Stimulated activated CD4-positive, alpha-beta T cell treated with anti-CD3 and anti-CD28 coated beads, Interleukin-12 subunit alpha, Interleukin-12 subunit beta, amount 100 ng/mL, for 24 hours (primary cell): ENCODE measurements at places on chromosomes 11 and 22.

DNA sequence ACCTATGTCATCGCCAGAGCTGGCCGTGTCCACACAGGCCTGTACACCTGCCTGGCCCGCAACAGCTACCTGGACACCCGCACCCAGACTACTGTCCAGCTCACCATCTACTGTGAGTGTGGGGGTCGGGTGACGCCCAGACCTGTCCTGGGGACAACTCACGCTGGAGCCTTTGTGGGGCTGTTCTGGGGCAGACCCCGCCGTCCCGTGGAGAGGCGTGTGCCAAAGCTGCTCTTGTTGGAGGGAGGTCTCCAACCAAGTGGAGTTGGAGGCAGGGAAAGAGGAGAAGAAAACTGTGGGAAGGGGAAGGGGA lies 4.3 kb downstream of the VSIG10L2 start:
- no peak for DNase-seq

- no peak for DNase-seq
These were observed 25.0 kb upstream of the MGAT3 start for GRCh38 chr22:39431821-39432251.

- no peak for DNase-seq
These were observed 738.4 kb upstream of the RAG2 start for GRCh38 chr11:37336401-37336800.

- DNase-seq, result no peak
These were observed 26.5 kb downstream of the RPL27A start for GRCh38 chr11:8709002-8709672.

GRCh38 chr11:41316751-41317150 lies 142.7 kb downstream of the LRRC4C start:
- no peak for DNase-seq

DNA sequence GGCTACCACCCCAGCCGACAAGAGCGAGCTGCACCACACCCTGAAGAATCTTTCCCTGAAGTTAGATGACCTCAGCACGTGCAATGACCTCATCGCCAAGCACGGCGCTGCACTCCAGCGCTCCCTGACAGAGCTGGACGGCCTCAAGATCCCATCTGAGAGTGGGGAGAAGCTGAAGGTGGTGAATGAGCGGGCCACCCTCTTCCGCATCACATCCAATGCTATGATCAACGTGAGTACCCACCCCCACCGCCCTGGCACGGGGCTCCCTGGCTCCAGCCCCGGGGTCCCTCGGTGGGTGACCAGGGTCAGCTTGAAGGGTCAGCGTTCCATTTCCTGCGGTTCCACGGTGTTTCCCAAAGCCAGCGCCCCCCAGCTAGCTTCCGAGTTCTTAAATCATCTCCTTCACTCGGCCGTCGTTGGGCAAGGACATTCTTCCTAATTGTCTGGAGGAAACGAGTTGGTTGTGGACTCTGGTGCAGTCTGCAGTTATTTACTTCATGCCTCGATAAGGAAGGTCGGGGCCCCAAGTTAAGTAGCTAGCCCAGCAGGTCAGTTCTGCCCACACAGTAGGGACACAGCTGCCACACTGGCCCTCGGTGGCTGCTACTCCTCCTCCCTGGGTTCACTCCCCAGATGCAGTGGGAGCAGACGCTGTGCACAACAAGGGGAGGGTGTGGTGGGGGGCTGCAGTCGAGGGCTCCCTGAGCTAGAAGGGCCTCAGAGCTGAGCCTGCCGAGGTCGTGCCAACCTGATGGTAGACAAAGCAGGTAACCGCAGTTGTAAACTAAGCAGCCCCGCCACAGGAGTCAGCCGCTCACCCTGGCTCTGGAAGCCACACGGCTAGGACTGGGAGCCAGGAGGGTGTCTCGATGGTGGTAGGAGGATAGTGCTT lies 97.9 kb downstream of the MORC2 start:
- DNase-seq, result no peak

- no peak for DNase-seq
These were observed 4.2 kb upstream of the UVRAG start for GRCh38 chr11:75810637-75811390.

DNA sequence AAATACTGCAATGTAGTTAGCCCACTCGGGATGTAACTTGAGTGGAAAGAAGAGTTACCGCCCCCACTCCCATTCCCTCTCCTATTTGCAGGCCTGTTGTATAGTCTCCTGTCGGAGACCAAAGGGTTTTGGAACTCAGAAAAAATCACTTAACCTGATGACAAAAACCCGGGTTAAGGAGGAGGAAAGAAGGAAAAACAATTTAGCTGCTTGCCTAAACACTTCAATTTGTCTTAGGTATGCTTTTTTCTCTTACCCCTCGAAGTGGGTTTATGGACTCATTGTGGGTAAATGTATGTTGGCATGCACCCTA lies 2.2 kb downstream of the YAP1 start:
- DNase-seq, result no peak

DNA sequence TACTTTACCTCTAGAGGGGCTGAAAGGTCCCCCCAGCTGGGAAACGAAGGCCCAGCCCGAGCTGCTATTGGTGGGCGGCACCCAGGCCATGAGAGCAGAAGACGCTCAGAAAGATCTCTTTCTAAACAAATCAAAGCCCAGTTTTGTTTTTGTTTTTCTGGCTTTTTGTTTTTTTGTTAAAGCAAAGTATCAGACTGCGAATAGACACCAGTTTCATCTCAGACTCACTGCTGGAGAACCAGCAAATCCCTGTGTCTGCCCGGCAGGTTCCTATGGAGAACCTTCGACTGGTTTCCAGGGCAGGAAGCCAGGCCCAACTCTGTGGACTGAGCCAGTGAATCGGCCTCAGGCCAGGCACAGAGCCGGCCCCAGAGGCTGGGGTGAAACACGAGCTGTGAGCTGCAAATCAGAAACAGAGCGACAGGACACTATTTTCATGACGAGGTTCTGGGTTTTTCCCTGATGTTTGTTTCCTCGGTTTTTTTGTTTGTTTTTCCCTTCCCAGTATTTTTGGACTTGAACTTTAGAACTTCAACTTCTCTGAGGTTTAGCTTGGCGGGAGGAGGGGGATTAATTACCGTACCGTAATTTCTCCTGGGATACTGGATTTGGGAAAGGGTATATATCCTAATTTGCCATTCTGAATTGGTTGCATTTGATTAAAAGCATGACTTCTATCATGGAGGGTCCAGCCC lies 16.0 kb upstream of the B4GALNT4 start:
- DNase-seq, result no peak

- DNase-seq, result no peak
These were observed 494.9 kb upstream of the ARHGAP42 start for GRCh38 chr11:100192181-100192580.

DNA sequence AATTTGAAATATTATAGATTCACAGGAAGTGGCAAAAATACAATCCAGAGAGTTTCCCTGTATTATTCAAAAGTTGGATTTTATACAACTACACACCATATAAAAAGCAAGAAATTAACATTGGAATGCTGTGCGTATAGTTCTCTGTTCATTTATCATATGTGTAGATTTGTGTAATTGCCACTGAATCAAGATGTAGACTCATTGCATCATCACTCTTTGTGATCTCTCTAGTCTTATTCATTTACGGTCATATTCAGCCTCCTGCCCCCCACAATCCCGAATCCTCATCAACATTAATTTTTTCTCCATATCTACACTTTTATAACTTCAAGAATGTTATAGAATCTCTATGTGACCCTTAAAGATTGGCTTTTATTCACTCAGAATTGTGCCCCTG lies 390.6 kb upstream of the B3GAT1 start:
- no peak for DNase-seq

GRCh38 chr11:115894176-115894575 lies 390.0 kb upstream of the CADM1 start:
- DNase-seq, result no peak

DNA sequence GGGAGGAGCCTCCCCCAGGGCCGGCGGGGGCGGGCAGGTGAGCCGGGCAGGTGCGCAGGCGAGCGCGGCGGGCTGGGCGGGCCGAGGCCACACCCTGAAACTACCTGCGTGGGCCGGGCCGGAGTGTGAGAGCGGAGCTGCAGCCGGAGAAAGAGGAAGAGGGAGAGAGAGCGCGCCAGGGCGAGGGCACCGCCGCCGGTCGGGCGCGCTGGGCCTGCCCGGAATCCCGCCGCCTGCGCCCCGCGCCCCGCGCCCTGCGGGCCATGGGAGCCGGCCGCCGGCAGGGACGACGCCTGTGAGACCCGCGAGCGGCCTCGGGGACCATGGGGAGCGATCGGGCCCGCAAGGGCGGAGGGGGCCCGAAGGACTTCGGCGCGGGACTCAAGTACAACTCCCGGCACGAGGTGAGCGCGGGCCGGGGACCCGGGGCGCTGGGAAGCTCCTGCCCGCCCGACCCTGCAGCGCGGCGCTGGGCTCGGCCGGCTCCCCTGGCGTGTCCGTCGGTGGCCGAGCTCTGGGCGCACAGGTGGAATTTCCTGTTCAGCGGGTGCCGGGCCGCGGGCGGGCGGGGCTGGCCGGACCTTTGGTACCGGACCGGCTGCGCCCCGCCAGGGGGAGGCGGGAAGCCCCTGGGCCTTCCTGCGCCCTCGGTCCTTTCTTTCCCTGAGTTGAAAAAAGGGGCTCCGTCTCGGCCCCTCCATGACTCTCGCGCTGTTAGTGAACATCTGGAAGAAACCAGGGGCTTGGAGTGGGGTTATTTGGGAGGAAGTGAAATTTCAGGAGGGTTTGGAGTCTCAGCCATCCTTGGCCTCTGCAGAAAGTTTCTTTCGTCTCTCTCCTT lies at the start of gene ST14:
Gene ST14, plus strand, starts transcription at position 126 of the 841 bp plus-strand sequence. Its CDS starts 198 bp downstream, at position 324.
- no peak for DNase-seq

DNA sequence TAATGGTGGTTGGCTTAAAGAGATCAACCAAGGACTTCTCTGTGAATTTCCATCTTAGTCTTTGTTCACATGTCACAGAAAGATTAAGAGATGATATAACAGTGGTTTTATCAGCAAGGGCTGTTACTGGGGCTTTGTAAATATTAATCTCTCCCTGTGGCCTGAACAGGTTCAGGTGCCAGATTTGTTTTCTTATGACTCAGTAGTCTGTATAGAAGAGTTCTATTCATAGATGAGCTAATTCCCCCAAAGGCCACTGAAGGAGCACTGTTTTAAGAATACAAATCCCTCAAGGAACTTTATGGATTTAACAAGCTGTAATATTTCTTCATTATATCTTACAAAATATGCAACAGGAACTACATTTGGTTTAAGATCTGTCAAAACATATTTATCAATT lies 50.4 kb downstream of the TCP11L1 start:
- DNase-seq, result no peak

DNA sequence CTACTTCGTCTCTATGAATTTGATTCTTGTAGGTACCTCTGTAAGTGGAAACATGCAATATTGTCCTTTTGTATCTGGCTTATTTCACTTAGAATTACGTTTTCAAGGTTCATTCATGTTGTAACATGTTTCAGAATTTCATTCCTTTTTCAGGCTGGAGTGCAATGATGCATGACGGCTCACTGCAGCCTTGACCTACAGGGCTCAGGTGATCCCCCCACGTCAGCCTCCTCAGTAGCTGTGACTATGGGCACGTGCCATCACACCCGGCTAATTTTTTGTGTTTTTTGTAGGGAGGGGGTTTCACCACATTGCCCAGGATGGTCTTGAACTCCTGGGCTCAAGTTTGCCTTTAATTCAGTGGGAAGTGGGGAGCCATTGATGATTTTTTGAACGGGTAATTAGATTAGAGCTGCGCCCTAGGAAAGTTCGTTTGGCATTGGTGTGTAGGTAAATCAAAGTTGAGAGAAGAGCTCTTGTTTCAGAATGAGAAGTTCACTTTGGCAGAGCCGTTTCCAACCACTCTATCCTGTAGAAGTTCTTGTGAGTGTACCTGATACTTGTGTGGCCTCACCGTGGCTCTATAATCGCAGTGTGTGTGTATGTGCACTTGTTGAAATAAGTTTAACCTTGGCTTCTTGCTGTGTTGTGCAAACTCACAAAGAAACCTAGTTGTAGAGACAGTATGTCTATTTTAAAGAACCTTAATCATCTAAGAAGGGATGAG lies 115.9 kb downstream of the NAV2 start:
- DNase-seq, result no peak

DNA sequence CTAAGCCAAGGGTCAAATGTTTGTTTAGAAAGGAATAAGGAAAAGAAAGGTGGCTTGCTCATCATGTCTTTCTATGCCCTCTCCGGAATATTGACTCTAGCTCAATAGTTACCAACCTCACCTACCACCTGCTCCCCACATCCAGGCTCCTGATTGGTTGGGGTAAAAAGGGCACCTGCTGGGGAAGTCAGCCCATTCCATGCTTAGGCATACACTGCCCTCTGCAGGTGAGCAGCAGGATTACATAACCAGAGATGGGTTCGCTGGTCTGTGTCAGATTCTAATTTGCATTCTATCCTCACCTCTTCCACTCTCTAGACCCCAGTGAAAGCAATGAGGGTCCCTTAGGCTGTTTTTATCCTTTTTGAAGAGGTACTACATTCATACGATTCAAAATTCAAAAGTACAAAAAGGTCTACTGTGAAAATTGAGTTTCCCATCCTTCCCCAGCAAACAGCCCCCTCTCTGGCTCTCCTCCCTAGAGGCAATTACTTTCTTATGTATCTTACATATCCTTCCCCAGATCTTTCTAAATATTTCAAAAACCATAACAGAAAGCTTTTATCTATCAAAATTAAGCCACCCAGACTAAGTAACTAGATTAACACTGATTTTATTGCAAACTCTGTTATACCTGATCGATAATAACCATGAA lies 98.0 kb upstream of the ASPHD2 start:
- DNase-seq, result peak; percentile 33

- no peak for DNase-seq
These were observed 2.0 kb downstream of the CD248 start for GRCh38 chr11:66314561-66315497.

GRCh38 chr11:130180491-130180890 lies 20.9 kb downstream of the ST14 start:
- no peak for DNase-seq

DNA sequence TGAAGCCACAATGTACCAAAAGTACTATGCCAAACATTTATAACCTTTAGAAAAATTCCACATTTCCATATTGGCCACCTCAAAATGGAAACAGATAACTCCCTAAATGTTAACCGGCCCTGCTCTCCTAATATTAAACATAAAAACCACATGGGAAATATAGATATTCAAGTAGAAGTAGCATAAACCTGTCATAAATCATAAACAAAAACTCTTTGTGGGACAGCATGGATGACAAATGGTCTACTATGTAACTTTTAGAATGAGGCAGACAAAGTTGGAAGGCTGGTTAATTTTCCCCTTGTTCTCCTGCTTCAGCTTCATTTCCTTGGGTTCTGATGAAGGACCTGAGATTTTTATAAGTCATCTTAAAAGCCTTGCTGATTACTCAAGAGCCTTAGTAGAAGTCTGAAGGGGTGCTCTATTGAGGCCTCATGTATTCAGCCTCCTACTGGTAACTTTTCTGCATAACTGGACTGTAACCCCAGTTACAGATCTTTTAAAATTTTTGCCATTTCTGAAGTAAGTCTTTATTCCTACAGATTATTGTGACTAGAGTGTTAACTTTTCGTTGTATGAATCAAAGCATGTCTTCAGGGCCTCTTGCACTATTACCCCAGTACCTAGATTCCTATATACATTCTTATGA lies 116.4 kb downstream of the STIM1 start:
- no peak for DNase-seq

DNA sequence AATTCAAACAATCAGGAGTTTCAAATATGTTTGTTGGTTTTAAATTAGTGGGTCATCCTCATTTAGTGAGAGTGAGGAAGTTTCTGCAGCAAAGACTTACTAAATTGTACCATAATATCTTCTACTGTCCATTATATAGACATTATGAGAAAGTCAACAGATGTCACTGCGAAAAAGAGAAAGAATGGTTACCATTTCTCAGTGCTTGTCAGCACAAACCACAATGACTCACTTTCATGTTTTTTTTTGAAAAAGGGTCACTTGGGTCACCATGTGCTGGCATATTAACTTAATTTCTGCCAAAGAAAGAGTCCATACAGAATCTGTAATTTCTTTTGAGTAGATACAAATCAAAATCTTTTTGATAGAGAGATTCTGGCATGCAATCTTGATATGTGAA lies 924.6 kb upstream of the FAT3 start:
- no peak for DNase-seq

GRCh38 chr11:116990061-116990473 lies 108.2 kb downstream of the SIK3 start:
- DNase-seq, result no peak
